Thymus (tissue), 14 donors: ENCODE measurements at places on chromosomes 16 and 17.

DNA sequence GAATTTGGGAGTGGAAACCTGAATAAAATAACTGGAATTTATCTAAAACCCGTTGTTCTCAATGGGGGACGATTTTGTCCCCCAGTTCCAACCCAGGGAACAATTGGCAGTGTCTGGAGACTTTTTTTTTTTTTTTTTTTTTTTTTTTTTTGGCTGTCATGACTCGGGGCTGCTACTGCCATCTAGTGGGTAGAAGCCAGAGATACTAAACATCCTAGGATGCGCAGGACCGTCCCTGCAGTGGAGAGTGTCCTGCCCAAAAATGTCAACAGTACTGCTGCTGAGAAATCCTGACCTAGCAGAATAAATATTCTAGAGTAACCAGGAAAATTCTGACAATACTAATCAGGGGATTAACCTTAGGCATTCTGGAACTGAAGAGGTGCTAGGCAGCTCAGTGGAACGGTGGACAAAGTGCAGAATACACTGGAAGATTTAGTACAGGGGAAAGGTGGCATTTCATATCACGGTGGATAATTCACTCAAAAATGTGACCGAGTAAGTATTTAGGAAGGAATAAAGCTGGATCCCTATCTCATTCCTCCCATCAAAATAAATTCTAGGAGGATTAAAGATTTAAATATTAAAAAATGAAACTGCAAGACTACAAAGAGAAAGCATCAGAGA, 107.6 kb downstream of the SPECC1 start:
- DNase-seq: peak; percentile 21

DNA sequence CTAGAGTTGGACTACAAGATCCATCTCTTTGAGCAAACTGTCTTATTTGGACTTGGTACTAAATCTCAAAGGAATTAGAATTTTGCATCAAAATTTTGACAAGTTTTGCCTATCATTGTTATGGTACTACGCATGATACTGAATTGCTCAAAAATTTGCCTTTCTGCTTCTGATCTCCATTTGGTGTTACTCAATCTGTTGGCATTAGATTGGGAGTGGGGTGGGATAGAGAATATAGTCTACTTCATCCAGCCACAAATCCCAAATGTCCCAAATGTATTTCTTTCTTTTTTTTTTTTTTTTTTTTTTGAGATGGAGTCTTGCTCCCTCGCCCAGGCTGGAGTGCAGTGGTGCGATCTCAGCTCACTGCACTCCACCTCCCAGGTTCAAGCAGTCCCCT, 204.8 kb downstream of the TANC2 start:
- DNase-seq: no peak

DNA sequence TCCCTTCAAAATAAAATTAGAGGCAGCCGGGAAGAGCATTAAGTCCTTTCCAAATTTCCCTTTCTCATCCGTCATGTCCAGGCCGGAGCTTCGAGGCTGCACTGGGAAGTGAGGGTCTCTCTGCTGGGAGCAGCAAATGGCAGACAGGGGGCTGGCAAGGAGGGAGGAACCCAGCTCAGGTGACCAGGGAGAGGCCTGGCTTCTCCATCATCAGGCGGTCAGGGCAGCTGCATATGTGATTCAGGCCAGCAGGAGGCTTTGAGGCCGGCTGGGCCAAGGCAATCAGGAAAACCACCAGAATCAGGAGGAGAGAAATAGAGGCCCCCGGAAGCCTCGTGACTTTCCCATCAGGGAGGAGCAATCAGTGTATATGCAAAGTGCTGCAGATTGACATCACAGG, 85.0 kb upstream of the RPL38 start:
- DNase-seq: no peak

GRCh38 chr17:44331249-44331760, 6.7 kb upstream of the SLC25A39 start:
- DNase-seq: peak; percentile 84

DNA sequence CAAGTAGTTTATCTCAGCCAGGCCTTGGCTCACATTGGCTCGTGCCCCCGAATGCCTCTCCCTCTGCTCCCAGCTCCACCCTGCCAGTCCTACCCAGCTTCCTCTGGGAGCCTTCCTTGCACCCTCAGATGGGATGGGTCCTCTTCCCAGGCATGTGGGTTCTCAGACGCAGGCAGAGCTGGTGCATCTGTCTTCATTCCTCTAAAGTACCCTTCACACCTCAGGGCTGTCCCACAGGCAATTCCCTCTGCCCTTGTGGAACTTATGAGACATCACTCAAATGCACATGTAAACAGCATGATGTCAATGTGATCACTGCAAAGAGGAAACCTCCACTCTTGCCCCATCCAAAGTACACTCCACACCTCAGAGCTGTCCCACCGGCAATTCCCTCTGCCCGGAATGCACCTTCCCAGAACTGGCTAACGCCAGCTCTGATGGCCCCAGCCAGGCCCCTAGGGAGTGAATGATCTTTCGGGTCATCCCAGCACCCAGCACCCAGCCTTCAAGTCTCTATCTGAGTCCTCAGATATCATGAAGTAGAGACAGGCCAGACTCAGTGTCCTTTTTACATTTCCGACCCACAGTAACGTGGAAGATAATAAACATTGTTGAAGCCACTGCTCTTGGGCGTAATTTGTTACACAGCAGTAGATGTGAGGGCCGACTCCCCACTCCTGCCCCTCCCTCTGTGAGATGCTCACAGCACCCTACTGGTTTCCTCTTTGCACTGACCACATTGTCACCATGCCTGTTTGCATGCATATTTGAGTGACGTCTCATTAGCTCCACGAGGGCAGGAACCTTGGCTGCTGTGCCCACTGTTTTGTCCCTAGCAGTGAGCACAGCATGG, 85.4 kb downstream of the N4BP1 start:
- no peak for DNase-seq

GRCh38 chr16:88634141-88634993, 4.0 kb upstream of the IL17C start:
- DNase-seq: no peak

- no peak for DNase-seq
Observed at GRCh38 chr17:18037486-18037885, 1.5 kb downstream of the ATPAF2 start.

DNA sequence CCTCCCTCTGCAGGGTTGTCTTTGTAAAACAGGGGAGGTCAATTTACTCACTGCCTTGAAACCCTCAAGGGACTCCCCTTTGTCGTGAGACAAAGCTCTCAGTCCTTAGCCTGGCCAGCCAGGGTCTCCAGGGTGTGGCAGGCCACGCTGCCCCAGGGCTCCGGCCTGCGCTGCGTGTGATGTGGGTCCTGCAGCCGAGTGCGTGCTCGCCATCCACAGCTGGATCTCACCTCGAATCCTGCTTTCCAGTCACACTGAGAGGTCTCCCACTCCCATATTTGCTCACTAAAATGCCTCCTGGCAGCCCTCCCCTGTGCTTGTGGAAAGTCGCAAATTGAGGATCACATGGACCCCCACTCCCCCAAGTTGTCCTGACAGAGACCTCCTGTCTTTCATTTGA, 10.0 kb upstream of the CLEC18C start:
- no peak for DNase-seq

- no peak for DNase-seq
Observed at GRCh38 chr16:75195811-75196790, 10.9 kb downstream of the CTRB2 start.

DNA sequence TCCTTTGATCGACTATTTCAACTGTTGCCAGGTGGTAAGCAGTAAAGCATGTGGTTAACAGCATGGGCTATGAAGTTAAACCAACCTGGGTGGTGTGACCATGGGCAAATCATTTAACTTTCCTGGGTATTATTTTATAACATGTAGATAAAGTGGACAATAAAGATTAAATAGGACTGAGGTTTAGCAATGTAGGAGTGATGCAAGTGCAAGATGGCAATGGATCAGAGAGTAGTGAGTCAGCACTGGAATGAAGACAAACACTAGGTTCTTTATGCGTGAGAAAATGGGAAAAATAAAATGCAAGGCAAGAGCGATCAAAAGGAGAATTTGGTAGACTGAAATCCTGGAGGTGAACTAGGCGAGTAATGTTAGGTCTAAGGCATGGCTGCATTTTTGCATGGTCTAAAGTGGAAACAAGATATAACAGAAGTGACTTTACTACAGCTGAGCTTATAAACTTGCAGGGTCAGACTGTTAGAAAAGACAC, 222.4 kb upstream of the AXIN2 start:
- no peak for DNase-seq

- DNase-seq: peak; percentile 54
Observed at GRCh38 chr16:79845734-79846135, 245.2 kb upstream of the MAF start.

GRCh38 chr17:42844761-42845555, 578 bp downstream of the AOC2 start:
- DNase-seq: no peak

GRCh38 chr17:77923776-77924513, 34.6 kb upstream of the TNRC6C start:
- DNase-seq: no peak

DNA sequence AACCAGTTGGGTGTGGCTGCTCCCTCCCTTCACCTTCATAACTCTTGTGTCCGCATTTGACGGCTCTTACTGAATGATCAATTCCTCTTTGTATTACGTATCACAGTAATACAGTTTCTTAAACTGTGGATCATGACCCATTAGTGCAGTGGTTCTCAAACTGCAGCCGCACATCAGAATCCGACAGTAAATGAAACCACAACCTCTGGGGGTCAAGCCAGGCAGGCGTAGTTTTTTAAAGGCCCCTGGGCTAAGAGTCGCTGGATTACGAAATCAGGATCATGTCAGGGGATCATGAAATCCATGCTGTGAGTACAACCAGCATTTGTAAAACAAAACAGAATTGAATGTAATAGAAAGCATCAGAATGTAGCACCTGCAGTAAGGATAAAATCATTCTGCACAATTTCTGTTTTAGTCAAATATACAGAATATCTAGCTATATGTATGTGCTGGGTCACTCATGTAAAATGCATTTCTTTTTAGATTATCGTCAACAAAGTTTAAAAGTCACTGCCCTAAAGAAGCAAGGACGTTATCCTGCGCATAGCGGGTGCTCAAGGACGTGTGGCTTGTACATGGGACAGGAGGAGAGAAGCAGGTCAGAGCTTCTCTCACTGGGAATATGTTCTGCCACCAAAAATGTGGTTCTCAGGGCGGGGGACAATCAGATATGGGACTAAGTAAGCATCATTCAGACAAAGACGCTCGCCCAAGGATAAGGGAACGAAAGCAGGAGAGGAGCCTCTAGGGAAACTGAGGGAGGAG, 113.1 kb downstream of the ZFHX3 start:
- DNase-seq: no peak

DNA sequence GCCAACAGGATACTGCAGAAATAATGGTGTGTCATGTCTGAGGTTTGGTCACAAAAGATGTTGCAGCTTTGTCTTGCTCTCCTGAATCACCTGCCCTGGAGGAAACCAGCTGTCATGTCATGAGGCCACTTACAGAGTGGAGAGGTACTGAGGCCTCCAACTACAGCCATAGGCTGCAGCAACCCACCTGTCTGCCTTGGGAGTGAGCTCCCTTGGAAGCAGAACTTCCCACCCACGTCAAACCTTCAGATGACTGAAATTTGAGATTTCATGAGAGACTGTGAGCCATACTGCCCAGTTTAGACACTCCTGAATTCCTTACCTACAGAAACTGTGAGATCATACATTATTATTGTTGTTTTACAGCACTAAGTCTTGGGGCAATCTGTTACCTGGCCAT, 475.9 kb downstream of the HS3ST3B1 start:
- DNase-seq: no peak

DNA sequence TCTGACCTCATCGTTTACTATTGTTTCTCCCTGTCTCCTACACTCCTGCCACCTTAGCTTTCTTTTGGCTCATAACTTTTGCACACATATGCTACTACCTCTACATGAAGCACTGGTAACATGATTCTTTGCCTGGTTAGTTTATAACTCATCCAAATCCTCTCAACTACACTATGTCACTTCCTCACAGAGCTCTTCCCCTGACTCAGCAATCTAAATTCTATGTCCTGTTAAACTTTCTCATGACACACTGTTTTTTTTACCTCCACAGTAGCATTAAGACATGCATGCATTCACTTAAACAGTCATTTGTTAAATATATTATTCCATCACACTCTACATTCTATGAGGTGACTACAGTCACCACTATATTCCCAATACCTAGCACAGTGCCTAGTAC, 19.7 kb downstream of the APPBP2 start:
- DNase-seq: no peak

DNA sequence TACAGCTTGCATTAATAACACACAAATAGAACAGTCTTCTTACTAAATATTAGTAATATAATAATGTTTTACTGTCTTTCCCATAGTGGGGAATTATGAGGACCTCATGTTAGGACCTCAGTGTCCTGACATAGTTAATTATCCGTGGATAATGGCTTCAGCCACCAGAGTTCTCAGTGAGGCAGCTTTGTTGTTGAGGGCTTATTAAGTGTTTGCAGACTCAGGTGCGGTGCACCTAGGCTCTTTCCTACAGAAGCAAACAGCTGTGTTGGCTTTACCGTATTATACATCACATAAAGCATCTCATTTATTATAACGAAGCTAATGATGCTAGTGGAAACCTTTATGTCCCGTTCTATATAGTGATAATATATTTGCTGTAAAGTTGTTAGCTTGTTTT, 246.7 kb downstream of the FTO start:
- no peak for DNase-seq

- no peak for DNase-seq
Observed at GRCh38 chr17:58189436-58190146, 2.9 kb upstream of the EPX start.

DNA sequence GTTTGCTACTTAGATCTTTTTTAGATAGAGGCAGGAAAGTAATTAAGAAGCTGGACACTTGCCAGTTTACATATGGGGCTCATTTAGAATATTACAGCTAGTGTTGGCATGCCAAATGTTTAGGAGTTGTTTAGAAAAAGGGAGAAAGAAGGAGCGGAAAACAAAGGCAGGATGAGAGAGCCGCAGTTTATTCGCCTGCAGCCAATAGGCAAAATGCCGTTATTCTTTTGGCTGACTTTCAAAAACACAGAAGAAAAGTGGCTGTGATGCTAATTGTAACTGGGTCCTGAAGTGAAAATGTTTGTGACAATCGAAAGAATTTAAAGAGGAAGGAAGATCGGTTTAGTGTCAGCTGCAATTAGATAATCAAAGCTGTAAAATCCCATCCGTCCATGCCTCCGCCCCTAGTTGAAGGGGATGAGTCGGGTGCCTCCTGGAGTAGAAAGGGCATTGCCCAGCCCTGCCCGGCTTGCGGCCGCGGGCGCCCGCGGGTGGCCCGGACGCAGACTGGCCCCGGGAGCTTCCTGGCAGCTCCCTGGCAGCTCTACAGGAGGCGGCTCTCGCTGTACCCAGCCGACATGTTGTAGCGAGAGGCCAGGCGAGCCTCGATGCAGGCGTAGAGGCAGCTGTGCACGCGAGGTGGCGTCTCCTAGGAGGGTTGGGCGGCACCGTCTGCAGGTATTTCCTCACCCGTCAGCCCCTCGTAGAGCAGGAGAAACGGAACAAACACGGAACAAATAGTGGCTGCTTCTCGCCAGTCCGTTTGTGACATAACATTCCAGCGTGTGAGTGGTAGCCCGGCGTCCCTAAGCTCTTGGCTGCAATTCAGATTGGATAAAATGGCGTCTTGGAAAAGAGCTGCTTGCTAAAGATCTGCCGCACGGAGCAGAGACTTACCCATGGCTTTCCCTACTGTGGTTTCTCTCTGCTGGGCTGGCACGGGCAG, 82.2 kb downstream of the TNRC6C start:
- no peak for DNase-seq

GRCh38 chr17:7248796-7249195, 2.7 kb downstream of the CTDNEP1 start:
- no peak for DNase-seq
